CD4-positive, alpha-beta T cell treated with Interferon alpha-2 for 1 hour (primary cell): ENCODE measurements at places on chromosomes 2 and 18.

DNA sequence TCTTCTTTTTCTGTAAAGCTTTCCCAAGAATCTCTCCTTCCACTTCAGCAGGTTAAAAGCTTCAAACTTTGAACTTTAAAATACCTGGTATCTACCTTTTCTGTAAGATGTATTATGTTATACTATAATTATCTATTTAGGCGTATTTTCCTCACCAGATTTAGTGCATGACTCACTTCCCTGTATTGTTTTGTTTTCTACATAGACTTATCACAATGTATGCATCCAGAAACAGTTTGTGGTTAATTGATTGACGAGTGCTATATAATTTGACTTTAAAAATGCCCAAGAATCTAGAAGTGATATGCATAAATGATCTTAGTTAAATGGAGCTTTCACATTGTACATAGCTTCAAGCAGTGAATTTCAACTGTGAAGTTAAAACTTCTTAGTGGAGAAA lies 473.9 kb upstream of the CDH2 start:
- DNase-seq = no peak

- DNase-seq = peak; percentile 35
These were observed 12.2 kb downstream of the PLB1 start for GRCh38 chr2:28507796-28508764.

- DNase-seq = peak; percentile 12
These were observed 11.8 kb downstream of the MAPRE3 start for GRCh38 chr2:26982102-26982742.

GRCh38 chr18:65974758-65975157 lies 223.9 kb downstream of the CDH7 start:
- DNase-seq = no peak

- no peak for DNase-seq
These were observed 64.5 kb downstream of the LRRTM4 start for GRCh38 chr2:77457665-77458064.

- DNase-seq = no peak
These were observed 15.7 kb upstream of the TTC39C start for GRCh38 chr18:23998820-23999219.

- no peak for DNase-seq
These were observed 34.5 kb downstream of the RAB31 start for GRCh38 chr18:9742524-9743131.

GRCh38 chr2:65678779-65679391 lies 246.5 kb upstream of the SPRED2 start:
- DNase-seq = no peak

GRCh38 chr18:22108674-22109073 lies 60.7 kb upstream of the GATA6 start:
- DNase-seq = no peak

- DNase-seq = no peak
These were observed 8.4 kb upstream of the CTLA4 start for GRCh38 chr2:203859030-203859789.

- DNase-seq = no peak
These were observed 326.4 kb upstream of the SPHKAP start for GRCh38 chr2:228507870-228508269.

DNA sequence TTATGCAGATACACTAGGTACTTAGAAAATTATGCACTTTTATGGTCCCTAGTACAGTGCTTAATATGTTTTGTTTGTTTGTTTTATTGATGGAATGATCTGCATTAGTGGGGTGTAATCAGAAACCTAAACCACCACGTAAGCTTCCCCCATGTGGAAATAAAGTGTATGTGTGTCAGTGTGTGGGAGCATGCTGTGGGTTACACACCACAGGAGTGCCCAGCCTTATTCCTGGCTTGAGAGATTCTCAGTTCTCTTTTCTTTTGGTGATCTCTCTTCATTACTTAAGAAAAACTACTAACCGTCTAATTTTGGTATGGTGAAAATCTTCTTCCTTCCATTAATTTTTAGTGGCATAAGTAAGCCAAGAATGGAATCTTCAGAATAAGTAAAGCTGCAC lies 398.6 kb downstream of the DCDC2C start:
- no peak for DNase-seq

DNA sequence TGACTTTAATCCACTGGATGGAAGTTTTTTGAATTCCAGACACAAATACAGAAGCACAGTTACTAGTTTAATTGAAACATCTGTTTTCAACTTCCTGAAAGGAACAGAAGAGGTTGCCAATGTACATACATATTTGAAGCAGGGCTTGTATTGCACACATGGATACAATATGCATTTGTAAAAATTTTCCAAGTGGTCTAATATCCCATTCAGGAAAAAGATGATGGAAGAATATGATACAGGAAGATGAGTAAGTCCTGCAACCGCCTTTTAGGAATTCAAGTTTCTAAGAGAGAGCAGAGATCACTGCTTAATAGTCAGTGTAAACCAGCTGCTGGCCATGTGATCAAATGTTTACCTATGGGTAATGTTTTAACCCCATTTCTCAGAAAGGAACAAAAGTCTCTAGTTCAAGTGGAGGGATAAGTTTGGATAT lies 265.4 kb downstream of the TRIB2 start:
- no peak for DNase-seq

DNA sequence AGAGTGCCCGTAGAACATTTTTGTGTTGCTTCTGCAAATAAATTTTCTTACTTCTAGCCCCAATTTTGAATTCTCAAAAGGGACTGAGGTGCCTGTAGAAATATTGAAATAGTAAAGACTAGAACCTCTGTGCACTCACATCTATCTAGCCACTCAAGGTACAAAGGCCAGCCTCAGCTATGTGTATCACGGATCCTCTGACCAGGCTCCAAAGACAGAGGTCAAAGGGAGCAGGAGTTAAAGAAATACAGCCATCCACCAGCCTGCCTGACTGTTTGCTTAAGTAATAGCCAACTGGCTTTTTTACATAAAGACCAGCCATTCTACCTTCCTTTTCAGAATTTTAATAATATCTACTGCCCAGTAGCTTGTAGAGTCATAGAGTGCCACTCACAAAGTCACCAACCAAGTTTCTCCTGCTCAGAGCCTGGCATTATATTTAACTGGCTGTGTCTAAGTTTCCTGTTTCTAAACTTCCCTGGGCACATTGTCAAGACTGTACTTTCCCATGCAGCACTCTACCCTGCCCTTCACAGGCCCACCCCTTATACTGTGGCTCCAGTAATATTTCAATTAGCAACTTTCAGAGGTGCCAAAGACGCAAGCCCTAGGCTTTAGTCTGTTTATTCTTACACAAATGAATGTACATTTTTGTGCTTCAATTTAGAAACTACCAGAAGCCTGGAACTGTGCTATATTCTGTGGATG lies 338.3 kb upstream of the NT5C1B start:
- no peak for DNase-seq

DNA sequence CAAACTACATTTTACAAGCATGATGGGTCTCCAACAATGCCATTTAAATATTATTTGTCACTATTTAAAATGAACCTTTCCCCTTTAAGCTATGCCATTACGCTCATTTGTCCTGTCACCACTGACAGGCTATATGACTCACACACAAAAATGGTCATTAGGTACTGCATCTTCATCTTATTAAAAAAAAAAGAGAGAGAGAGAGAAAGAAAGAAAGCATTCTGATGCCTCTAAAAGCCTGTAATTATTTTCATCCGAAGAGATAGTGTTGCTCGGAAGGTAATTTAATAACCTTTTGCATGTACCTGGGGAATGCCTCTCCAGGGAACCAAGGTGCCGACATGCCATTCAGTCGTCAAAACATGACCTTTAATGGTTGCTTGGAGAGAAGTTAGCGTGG lies 226.7 kb downstream of the ARHGAP15 start:
- DNase-seq = no peak

DNA sequence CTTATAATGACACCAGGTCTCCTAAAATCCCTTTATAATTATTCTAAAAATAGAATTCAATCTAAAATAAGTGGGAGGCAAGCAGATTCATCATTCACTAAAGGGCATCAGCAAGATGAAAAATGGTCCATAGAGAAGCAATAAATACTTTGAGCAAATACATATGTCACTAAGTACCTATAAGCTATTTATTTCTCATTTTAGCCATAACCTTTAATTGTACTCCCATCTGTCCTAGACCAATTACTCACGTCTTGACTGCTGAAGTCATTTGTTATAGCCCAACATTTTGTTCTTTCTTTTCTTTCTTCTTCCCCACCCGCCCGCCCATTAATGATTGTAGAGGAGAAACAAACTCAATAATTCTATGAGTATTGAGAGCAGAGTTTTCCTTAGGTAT lies 105.7 kb downstream of the MAP2 start:
- no peak for DNase-seq

GRCh38 chr18:69840001-69840400 lies 107.7 kb downstream of the CD226 start:
- no peak for DNase-seq

GRCh38 chr2:167869200-167869599 lies 378.2 kb downstream of the STK39 start:
- DNase-seq = no peak

DNA sequence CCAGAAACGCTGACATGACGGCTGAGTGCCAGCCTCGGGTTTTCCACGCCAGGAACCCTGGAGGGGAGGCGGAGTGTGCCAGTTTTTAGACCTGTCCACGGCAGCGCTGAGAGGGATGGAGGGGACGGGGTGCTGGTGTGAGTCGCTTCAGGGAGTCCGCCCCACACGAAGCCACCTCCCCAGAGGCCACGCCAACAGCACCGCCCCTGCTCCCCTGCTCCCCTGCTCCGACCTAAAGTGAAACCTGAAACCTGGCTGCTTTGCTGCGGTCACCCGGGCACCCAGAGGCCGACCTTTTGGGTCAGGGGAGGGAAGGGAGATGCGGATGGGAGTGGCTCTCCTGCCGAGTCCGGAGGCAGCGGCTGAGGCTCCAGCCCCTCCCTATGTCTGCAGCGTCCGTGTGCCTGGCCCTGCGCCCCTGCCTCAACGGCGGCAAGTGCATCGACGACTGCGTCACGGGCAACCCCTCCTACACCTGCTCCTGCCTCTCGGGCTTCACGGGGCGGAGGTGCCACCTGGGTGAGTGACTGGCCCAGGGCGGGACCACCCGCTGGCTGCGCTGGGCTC lies 38.1 kb downstream of the SNED1 start:
- DNase-seq = peak; percentile 55

GRCh38 chr2:149990965-149991364 lies 403.4 kb upstream of the MMADHC start:
- DNase-seq = no peak

DNA sequence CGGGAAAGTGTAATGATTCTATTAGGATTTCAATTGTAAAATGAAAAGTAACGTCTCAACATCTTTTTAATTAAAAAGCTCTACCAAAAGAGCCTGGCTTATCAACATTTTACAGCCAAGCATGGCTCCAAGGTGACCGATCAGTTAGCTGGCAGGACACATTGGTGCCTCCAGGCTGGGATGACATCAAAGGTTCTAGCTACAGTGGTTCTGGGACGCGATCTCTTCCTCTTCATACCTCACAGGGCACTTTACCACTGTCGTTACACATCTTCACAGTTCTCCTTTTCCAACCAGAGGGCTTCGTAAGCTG lies 693 bp downstream of the ORC2 start:
- no peak for DNase-seq

GRCh38 chr18:11581286-11581685 lies 28.1 kb upstream of the SLC35G4 start:
- no peak for DNase-seq

GRCh38 chr18:35619941-35620340 lies 38.4 kb downstream of the GALNT1 start:
- no peak for DNase-seq

GRCh38 chr2:60745761-60746160 lies 10.3 kb upstream of the PAPOLG start:
- no peak for DNase-seq

DNA sequence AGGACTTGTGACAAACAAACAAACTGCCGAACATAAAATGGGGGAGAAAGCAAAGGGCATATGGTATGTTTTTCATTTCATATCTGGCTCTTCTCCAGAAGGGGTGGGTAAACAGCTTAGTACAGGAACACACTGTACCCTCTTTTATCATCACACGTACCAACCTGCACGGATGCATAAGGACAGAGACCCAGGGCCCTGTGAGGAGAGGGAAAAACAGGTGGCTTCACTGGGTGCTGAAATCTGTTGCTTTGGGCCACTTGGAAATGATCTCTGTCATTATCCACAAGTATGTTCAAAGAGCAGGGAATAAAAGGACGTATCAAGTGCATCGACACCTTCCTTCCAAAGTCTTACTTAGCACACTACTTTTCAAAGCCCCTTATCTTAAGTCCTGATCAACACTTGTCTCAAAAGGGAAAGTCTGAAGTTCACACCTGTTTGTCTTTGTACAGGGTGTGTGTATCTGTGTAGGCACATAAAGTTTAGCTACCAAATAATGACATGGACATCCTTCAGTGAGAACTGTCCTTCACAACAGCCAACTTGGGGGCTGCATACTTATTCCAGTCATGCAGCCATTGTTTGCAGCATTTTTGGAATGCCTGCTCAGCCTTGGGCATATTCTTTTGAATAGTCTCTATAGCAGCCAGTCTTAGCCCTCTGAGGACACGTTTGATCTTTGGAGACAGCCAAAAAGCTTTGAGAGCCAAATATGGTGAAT lies 60.6 kb downstream of the IRS1 start:
- no peak for DNase-seq
